Effector memory CD8-positive, alpha-beta T cell (primary cell): ENCODE measurements at places on chromosomes 4 and X.

DNA sequence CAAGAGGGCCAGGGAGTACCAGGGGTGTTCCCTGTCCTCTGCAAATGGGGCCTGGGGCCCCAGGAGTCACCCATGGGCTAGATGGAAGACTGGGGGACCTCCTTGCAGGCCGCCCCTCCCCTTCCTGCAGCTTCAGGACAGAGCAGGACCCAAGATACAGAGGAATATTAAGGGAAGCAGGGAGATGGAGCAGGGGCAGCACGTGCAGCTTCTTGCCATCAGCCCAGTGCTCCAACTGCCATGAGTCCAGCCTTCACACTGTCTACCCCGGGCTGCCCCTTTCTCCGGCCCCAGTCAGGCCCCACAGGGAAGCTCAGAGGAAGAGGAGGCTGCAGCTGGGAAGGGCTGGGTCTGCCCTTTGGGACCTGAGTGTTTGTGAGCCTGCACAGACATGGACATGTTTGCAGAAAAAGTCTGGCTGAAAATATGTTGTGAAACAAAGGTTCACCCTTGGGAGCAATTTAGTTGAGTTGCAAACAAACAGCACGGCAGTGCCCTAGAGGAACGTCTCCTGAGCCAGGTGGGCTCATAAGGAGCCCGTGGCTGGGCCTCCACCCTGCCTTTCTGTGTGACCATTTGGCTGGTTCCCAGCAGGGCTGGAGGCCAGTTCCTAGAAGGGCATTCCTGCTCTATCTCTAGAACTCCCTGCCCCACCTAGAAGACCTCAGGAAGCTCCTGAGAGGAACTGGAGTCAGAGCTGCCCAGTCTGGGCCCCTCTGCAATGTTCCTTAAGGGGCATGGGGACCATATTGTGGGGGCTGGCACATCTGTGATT is 8.9 kb downstream of the FATE1 start:
- DNase-seq, result no peak

GRCh38 chr4:8202108-8203051 is 3.3 kb downstream of the SH3TC1 start:
- DNase-seq, result no peak

- no peak for DNase-seq
Measured at GRCh38 chr4:128715616-128716015, 93.9 kb upstream of the JADE1 start.

- DNase-seq, result peak; percentile 20
Measured at GRCh38 chr4:158895797-158896576, 127.2 kb downstream of the FNIP2 start.

- DNase-seq, result peak; percentile 46
Measured at GRCh38 chr4:184472614-184473498, 1.5 kb downstream of the IRF2 start.

- no peak for DNase-seq
Measured at GRCh38 chr4:105543346-105543745, 9.1 kb upstream of the ARHGEF38 start.

DNA sequence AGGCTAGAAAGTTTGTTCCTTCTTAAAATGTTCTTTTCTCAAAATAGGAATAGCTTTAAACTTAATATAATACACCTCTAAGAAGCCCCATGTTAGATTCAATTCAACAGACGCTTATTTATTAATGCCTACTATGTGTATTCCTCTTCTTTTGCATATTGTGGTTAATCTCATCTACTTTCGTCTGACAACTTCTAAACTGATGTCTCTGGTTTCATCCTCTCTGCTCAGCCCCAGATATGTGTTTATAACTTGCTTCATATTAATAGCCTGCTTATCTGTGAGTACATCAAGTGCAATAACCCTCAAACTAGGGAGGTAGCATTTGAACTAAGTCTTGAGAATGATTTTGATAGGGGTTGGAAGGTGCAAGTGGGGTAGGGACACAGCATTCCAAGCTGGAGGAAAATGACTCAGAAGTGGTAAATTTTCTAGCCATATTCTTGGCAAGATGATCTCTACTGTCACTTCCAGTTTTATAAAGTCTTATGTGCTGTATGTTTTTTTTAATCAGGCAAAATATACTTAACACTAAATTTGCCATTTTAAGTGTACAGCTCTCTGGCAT is 37.0 kb downstream of the STK26 start:
- no peak for DNase-seq

DNA sequence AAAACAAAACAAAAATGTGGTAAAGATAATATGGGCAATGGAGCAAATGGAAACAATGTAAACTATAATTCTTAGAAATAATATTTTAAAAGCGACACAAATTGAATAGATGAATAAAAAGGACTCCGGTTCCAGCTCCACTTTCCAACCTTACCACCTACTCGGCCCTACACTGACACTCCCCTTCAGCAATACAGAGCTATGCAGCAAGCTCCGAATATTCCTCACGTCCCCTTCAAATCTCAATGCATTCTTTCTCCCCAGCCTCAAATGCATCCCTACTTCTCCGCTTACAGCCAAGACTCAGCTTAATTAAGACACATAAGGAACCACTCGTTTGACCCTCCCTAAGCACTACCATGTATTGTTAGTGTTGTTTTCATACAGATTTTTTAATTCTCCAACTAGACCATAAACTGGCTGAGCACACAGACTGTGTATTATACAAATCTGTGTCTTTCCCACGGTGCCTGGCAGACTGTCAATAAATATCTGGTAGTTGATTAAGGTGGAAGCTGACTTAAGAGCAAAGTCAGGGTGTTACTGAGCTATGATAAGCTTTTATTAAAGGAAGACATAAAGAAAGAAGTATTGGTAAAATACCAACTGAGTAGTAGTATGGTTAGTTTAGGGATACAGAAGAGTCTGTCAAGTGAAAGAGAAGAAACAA is 219.1 kb downstream of the NR3C2 start:
- DNase-seq, result no peak

DNA sequence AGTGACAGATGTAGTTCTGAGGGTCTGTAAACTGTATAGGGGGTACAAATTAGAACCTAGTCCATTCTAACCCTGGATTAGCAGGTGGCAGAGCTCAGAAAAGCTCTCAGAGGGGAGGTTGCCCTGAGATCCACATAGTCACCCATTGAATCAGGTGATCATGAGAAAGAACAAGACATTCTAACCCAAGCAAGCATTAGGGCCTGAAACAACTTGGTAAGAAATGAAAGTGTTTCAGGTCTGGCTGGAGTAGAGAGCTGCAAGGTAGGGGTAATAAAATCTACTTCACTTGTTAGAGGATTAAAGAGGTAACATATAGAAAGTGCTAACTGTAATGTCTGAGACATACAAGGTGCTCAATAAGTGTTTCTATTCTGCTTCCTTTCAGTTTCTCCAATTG is 8.8 kb upstream of the BMP2K start:
- DNase-seq, result no peak

DNA sequence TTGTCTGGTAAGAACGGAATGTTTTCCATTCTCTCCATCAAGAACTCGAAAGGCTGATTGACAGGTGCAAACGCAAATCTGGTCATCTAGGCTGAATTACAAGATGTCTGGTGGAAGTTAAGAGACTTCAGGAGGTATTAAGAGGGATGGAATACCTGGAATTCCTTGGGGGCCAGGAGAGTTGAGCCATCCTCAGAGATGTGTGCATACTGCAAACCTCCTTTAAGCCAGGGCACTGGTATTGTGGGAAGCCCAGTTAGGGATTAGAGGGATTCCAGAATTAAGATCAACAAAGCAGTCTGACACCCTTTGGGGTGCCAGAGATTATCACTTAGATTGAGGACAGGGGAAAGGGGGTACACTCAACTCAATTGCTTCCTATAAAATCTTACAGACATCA is 151.4 kb downstream of the VCX3A start:
- no peak for DNase-seq

DNA sequence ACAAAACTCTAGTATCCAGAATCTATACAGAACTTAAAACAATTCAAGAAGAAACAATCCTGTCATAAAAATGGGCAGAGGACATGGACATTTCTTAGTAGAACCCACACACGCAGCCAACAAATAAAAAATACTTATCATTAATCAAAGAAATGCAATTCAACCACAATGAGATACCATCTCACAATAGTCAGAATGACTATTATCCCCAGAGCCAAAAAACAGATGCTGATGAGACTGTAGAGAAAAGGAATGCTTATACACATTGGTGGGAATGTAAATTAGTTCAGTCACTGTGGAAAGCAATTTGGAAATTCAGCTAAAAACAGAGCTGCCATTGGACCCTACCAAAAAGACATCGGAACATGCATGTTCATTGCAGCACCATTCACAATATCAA is 37.9 kb downstream of the RAB40AL start:
- DNase-seq, result no peak

DNA sequence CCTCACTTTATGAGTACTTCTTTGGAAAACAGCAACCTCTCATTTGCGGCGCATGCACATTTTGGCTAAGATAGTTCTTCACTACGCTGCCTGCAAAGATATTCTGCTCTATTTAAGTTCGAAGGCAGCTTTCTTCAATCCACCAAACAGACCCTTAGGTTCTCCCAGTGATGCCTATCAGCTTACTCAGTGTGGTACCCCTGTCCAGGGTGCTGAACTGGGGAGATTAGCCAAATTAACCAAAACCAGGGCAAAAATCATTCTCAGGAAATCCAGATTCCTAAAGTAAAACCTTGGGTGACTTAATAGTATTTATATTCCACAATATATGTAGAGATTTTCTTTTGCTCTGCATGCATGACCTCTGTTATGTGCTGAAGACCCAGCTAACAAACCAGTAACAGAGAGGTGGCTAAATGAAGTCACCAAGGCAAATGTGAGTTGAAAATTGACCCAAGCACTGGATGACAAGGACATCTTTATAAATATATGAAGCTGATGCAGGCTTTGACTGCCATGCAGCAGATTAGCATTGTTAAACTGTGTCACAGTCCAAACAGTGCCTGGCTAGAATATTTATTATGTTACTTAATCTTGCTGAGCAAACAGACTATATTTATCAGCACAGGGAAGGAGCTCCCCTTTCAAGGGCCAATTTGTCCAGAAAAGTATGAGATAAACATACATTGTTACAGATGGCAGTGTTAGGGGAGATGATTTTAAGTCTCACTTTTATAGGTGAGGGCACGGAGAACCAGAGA is 418.2 kb downstream of the STIM2 start:
- no peak for DNase-seq

- no peak for DNase-seq
Measured at GRCh38 chr4:102076622-102077021, 268.7 kb downstream of the SLC39A8 start.

DNA sequence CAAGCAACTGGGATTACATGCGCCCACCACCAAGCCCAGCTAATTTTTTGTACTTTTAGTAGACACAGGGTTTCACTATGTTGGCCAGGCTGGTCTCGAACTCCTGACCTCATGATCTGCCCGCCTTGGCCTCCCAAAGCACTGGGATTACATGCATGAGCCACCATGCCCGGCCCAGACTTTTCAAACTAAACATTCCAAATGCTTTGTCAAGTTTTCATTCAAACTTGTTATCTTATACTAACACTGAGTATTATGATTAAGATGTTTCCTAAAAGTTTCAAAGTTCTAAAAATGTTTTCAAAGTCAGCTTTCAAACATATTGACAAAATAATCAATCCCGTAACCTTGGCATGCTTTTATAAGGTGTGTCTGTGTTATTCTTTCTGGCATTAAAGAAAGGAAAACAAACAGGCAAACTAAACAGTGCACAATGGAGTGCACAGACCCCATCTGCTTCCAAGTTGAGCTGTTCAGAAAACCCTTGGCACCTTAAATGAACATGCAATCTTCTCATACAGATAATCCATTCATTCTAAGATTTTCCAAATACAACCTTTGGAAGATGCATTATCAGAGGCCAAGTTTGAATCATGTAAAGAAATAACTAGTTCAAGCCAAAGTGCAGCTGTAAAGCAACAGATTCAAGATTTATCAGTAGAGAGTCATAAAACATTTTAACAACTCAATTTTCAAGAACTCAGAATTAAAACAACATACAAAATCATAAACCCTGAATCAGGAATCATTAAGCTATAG is 49.1 kb downstream of the ABCG2 start:
- no peak for DNase-seq

GRCh38 chrX:31679861-31680260 is 608.0 kb upstream of the FTHL17 start:
- DNase-seq, result no peak

DNA sequence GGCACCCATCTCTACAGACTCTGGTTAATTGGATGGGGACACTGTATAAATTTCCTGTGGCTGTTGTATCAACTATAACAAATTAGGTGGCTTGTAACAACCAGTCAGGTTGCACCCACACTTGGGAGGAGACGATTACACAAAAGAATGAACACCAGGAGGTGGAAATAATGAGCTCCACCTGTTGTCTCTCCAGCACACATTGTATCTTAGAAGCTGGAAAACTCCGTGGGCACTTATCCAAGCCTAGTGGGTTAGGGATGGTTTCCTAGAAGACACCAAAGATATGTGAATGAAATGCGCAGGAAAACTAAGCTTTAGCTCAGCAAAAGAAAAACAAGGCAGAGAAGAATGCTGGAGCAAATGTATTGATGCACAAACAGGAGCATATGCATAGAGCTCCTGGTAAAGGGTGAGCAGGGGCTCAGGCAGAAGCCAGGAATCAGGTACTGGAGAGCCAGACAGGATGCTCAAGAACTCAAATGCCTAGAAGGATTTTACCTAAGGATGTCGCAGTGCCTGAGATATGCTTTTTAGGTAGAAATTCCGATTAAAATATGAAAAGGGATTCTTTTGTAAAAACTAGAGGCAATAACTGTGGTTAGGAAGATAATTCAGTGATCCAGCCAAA is 111.7 kb downstream of the GALNTL6 start:
- no peak for DNase-seq

- no peak for DNase-seq
Measured at GRCh38 chr4:123250843-123251242, 145.8 kb upstream of the SPRY1 start.

DNA sequence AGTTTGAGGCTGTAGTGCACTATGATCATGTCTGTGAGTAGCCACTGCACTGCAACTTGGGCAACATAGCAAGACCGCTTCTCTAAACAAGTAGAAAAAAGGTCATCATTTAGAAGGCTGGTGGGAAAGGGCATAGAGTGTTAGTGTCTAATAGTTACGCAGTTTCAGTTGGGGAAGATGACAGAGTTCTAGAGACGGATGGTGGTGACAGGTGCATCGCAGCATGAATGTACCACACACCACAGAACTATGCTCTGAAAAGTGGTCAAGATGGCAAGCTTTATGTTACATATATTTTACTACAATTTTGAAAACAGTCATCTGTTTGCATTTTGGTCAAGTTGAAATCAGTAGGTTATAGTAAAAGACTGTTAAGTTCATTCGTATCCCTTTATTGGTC is 23.7 kb upstream of the CLDN34 start:
- DNase-seq, result no peak

- DNase-seq, result no peak
Measured at GRCh38 chrX:85504381-85504780, 124.9 kb upstream of the POF1B start.

GRCh38 chr4:73436674-73437557 is 895 bp downstream of the AFP start:
- no peak for DNase-seq
